ENCODE measurements at places on chromosomes 3 and 15. TPM values are rescaled to one million over a fixed set of nuclear protein-coding genes. Genes with fewer than 3 reads are reported as not detected.

GRCh38 chr3:30073622-30074021 lies 532.8 kb upstream of the TGFBR2 start:
- no peak for DNase-seq
- no peak overlapping the region for H3K4me3 ChIP-seq
- no peak overlapping the region for H3K27ac ChIP-seq
- peaks cover 8% of the 10 kb centered on the region for H3K36me3 ChIP-seq
- H3K4me1 ChIP-seq: peaks cover 7% of the 10 kb centered on the region

DNA sequence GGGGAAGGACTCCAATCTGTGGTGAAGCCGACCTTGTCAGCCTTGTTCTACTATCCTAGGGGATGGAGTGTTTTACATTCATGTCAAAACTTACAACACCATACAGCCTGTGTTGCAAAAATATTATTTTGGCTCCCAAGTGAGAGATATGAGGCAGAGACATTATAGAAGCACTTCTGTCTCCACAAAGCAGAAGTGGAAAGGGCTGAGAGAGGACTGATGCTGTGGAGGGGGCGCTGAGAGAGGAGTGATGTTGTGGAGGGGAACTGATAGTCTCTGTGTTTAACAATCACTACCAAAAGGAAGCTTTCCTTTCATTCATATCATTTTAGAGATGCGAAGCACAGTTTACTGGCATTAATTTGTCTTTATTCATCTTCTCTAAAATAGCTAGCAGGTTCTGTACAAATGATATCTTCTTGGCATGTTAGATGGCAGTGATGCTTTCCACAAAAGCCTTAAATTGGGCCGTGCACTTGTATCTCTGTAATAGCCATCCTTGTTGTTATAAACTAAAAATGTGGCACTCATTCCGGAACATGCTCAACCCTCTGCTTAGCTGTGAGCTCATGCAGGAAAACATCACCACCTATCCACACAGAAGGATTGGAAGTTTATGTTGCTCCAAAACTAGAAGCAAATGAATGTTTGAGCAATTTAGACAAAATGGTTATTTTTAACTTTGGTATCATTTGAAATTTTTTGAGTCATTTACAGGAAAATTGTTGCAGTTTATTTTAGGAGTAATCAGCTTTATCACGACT lies 134.6 kb upstream of the TP63 start:
- H3K4me1 ChIP-seq: no peaks in the 10 kb centered on the region
- DNase-seq: no peak
- no peak overlapping the region for H3K27ac ChIP-seq

GRCh38 chr3:5692446-5692845 lies 504.9 kb downstream of the EDEM1 start:
- no peak overlapping the region for H3K4me3 ChIP-seq
- no peak for DNase-seq

ACKR4 gene
- total RNA-seq: 1.4 TPM

CSPG5 gene
- total RNA-seq: 0.20 TPM

SH2D7 gene
- total RNA-seq: not detected

DUOX2 gene
- total RNA-seq: not detected

SCAANT1 gene
- total RNA-seq: not detected

PLEKHO2 gene
- total RNA-seq: 22.8 TPM

All from HFFc6 (cell line).